ENCODE measurements at places on chromosomes 7 and 10. TPM values are rescaled to one million over a fixed set of nuclear protein-coding genes. Genes with fewer than 3 reads are reported as not detected.

DNA sequence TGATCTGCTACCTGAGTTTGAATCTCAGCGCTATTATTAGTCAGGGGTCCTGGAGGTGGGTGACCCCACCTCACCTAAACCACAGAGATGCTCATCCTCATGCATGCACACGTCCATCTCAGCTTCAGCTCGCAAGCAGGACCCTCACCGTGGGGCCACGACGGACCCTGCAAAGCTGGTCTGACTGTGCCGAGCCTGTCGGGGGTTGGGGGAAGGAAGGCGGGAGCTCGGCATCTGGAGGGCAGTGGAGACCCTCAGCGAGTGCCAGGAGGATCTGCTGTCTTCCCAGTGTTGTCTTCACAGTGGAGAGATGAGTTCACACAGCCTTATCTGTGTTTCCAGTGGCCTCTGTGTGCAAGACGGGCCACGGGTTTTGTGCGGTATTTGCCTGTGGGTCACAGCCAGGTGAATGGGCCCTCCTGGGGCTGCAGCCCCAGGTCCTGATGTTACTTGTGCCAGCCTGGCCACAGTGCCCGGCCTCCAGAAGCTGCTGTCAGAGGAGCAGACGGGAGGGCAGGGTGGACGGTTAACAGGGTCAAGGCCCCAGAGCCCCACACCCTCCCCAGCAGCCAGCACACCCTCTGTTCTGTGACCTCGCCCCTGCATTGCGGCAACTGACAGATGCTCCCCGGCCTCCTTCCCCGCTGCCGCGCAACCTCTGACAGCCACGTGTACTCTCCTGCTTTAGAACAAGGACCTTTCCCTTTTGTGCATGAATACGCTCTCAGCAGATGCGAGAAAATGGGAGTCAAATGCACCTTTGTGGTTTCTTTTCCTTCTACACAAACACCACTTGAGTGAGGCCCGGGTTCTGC is 528.8 kb downstream of the DNAJB6 start:
- DNase-seq, result no peak

- no peak for DNase-seq
These were observed 99.1 kb upstream of the SEC61G start for GRCh38 chr7:54858008-54858692.

DNA sequence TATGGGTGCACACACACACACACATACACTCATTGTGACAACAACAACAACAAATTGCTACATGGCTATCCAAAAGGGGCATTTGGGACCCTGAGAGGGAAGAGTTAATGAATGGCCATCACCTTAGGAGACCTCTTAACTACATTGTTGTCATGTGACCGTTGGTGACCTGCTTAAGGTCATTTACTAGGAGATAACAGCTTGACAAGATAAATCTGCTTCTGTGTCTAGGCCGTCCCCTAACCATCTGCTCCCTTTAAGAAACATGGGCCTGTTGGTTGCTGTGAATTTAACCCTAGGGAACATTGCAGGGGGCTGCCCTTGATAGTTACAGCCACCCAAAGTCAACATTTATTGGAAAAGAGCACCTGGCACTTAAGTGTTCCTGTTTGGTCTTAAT is 29.7 kb downstream of the C1QL3 start:
- no peak for DNase-seq

DNA sequence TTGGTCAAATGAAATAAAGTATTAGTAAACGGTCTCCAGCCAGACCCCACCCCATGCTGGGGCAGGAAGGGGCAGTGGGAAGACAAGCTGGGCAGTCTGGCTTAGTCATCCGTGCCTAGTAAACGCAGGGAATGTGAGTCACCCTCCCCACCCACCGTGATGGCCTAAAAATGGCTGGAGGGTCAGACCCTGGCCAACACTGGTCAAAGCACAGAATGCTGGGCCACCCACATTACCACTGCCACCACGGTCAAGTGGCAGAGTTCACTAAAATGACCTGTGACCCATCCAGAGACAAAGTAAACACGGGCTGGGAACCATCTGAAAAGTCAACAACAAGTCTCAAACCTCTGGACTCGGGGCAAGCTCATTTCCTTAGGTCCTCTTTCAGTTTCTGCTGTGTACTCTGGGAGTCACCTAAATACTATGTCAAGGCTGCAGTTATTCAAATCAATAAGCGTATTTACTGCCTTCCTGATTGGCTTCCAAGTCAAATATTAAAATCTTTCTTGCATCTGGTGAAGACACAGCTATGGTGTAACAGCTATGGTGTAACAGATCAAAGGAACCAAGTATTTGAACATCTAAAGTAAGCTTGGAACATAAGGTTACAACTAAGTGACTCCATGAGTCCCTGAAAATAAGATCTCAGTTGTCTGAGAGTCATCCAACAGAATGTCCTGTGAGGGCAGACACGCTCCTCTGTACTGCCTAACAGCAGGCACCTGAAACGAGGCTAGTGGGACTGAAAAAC is 3.0 kb downstream of the ZFAND2A start:
- no peak for DNase-seq

Gene AASS
- 19.8 TPM for polyA plus RNA-seq
